GM04504 (cell line): ENCODE measurements at places on chromosomes 6 and 20.

DNA sequence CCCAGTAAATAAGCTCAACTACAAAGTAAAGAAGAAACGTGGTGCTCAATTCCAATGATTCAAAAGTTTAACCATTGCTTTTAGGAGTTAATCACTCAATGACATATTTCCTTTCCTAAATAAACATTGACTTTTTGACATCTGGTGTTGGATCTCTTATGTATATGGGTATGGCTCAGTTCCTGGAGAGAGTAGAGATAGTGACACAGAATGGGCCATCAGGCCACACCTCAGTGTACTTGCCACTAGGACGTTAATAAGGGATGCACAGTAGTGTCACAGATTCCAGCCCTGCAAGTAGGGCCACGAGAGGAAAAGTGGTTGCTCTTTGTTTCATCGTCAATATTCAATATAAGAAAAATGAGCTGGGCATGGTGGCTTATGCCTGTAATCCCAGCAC, 48.9 kb upstream of the TXNDC5 start:
- DNase-seq: no peak

GRCh38 chr6:33759887-33760629, 13.4 kb upstream of the IP6K3 start:
- DNase-seq: no peak

DNA sequence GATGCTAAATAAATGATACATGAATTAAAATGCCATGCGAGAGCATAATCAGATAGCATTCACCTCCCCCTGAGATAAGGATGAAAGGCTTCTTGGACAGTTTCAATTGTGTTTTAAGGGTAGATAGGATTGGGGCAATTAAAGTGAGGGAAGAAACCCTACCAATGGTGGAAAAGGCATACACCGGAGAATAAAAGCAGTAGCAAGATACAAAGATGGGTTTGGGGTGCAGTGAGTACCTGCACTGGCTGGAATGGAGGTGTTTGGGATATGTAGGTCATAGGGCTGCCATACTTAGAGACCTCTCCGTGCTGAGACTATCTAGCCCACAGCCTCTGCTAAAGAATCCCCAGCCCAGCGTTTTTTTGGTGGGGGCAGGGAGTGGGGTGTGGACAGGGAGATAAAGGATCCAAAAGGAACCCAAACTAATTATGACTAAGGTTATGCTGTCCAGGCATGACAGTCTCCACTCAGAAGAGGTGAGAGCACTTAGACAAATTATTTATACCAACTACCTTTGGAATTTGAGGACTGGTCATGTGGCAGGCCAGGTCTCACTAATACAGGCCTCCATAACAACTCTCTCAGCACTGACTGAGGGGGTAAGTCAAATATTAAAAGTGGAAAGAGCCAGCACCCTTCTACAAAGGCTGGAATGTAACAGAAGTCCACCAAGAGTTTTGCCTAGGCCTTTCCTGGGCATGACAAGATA, 280.8 kb downstream of the ADGB start:
- DNase-seq: no peak

- DNase-seq: no peak
Measured at GRCh38 chr6:9126878-9127560, 691.7 kb upstream of the SLC35B3 start.

GRCh38 chr6:28772480-28773381, 151.1 kb downstream of the TRIM27 start:
- no peak for DNase-seq
